ENCODE measurements at places on chromosomes 3 and 15.

GRCh38 chr15:77028451-77029165, 33.7 kb downstream of the PSTPIP1 start:
- DNase-seq: no peak

- DNase-seq: no peak
Observed at GRCh38 chr3:194184801-194185200, 48.9 kb downstream of the HES1 start.

DNA sequence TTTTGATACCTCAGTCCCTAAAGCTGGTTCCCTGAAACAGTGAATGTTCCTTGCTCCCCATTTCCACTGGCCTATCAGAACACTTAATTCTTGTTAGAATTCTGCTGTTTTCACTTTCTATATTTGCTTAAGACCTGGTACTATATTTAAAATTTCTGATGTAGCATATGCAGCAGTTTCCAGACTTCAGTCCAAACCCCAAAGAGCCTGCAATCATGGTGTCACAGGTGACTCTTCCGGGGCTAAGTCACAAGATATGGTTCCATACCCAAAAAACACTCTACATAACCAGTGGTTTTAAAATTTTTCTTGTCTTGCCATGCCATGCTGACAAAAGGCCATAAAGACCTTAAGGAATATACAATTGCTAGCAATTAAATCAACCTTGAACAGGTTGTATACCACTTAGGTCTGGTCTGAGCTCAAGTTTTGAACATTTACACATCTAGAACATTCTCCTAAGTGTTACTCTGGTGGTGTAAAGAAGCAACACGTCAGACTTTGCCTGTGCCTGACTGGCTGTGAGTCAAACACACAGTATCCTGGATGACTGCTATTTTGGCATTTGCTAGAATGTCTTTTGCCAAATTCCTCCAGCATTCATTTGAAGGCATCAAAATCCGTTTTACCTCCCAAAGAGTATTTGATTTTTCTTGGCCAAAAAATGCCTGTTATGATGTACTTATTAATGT, 160.0 kb downstream of the FRMD5 start:
- peak; percentile 61 for DNase-seq

DNA sequence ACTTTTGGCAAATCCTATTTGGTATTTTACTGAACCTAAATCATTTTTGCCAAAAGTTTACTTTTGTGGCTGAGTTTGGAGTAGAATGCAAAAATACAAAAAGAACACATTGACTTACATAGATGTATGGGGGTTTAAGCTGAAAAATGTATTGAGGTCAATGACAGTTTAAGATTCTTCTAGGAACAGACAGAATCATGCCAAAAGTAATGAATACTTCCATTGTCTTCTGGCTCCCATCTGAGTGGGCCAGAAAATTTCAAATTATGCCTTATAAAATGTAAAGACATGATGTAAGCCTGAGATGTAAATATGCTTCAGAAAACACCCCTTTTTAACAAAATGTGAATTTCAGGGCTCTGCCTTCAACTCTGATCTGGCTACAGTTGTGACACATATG, 375.1 kb upstream of the DPH6 start:
- DNase-seq: no peak

DNA sequence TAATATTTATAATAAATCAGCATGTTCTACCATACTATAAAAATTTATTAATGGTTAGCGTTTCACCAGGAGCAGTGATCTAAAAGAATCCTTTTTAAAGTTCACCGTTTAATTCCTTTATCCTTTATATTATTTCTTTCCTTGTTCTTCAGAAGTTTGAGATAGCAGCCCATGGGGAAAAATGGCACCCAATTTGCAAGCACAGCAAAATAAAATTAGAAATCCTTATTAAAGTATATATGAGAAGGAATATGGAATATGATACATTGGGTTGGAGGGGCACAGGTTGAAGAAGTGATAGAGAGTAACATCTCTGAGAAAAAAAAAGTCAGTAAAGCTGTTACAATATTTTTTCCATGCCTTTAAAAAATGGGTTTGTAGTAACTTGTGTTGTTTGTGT, 892.0 kb downstream of the NAALADL2 start:
- DNase-seq: no peak

DNA sequence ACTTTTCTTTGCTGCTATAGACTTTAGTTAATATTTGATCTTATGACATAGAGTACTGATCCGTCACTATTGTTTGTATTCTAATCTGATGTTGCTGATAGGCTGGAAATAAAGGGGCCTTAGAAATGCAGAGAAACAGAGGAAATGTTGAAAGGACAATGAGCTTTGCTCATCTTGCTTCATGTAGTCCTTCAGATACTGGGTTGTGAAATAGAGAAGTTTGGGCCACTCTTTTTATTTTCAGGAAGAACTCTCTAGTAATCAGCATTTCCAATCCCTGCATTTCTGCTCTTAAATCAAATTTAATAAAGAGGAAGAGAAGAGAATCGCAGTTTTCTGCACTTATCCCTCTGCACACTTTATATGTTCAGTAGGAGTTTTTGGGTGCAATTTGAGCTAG, 192.8 kb upstream of the THBS1 start:
- no peak for DNase-seq

DNA sequence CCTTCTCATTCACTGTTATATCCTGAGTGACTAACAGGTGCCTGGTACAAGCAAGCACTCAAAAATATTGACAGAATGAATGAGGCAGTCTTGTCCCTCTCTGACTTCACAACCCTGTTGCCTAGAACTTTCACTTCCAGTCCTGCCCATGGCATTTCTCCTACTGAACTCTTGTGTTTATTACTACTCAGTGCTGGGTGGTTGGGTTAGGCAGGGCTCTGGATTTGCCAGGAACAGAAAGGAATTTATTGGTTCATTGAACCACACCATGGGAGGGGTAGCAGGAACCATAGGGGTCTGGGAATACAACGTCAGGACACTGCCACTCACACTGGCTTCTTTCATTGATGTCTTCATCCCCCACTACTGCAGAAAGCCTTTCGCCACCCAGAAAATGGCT, 41.9 kb upstream of the SEMA4B start:
- DNase-seq: no peak

DNA sequence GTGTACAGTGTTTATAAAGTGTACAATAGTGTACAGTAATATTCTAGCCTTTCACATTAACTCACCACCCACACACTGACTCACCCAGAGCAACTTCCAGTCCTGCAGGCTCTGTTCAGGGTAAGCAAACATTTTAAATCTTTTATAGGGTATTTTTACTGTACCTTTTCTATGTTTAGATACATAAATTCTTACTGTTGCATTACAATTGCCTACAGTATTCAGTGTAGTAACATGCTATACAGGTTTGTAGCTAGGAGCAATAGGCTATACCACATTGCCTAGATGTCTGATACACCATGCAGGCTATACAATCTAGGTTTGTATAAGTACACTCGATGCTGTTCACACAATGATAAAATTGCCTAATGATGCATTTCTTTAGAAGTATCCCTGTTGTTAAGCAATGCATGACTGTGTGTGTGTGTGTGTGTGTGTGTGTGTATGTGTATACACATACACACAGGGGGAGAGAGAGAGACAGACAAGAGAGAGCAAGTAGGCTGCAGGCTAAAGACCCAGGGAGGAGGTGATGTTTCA, 72.5 kb upstream of the PRR23C start:
- no peak for DNase-seq

GRCh38 chr3:50297384-50297775, 1.8 kb downstream of the HYAL3 start:
- DNase-seq: no peak

- DNase-seq: no peak
Observed at GRCh38 chr3:9695345-9695744, 8.3 kb upstream of the CPNE9 start.
